ENCODE measurements at places on chromosomes 2 and 18.

GRCh38 chr2:172405673-172406072 lies 21.7 kb upstream of the ITGA6 start:
- DNase-seq, result no peak

- no peak for DNase-seq
These were observed 98.1 kb downstream of the FAM210A start for GRCh38 chr18:13628211-13628610.

GRCh38 chr18:2855560-2856350 lies 8.9 kb downstream of the EMILIN2 start:
- DNase-seq, result no peak

DNA sequence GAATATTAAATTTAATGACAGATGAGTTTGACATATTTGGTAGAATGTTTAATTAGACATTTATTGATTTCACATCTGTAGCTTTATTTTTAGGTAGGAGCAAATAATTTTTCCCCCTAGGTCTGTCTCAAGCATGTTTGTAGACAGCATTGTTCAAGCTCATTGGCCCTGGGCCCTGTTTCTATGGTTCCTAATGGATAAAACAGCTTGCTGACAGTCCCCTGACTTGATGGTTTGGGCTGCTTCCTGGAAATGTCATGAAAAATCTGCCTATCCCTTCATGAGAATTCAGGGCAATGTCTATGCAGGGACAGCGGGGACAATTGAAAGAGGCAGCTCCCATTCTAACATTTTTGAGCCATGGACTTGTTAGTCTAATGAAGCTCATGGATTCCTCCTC lies 14.6 kb upstream of the MEP1B start:
- DNase-seq, result no peak
